Right ventricle myocardium inferior (tissue), 1 donor: ENCODE measurements at places on chromosomes 6 and 20. TPM values are rescaled to one million over a fixed set of nuclear protein-coding genes. Genes with fewer than 3 reads are reported as not detected.

GRCh38 chr20:4217349-4217841 lies 202.0 kb upstream of the RNF24 start:
- no peak for DNase-seq

- DNase-seq = no peak
Observed at GRCh38 chr20:13338097-13338661, 117.1 kb downstream of the ISM1 start.

GRCh38 chr20:12177657-12178293 lies 260.1 kb downstream of the BTBD3 start:
- DNase-seq = no peak

GRCh38 chr6:2249126-2249525 lies 3.7 kb upstream of the GMDS start:
- no peak for DNase-seq

The LRRN4 gene
- 0.46 TPM for total RNA-seq

The TRIM27 gene
- 18.5 TPM for total RNA-seq

The GRM1 gene
- 2.9 TPM for total RNA-seq

The BLTP3A gene
- total RNA-seq = 17.1 TPM

The PRR18 gene
- 0.11 TPM for total RNA-seq
